ENCODE measurements at places on chromosomes 13 and 19.
A peak's percentile ranks its signal among the peaks of the same experiment; 100 is the strongest.

DNA sequence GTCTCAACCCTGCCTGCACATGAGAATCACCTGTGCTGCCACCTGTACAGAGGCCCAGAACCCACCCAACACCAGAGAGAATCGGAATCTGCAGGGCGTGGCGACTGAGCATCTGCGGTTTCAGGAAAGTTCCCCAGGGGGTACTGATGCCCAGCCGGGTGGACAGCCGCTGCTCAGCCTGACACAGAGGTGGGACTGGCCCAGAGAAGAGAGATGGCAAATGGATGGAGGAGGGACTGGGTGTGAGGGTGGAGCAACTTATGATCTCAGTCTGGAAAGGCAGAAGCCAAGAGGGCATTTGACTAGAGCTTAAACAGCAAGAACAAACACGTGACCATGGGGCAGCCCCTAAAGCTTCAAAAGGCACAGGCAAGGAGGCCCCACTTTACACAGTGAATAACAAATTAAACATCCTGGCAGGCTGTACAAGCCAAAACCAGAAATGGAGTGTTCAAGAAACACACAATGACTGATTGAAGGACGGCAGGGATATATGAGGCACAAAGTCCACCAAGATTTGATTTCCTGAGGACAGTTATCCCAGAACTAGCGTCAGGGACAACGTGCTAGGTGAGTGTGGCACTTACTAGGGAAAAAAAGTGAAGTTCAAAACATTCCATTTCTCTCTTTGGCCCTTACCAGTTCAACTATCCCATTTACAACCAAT is 3.1 kb downstream of the RANBP3 start:
- DNase-seq: no peak

- DNase-seq: no peak
Observed at GRCh38 chr19:41868120-41868988, 8.3 kb downstream of the RPS19 start.

- DNase-seq: no peak
Observed at GRCh38 chr13:76836311-76836710, 49.9 kb downstream of the KCTD12 start.

GRCh38 chr19:29337029-29337428 is 124.1 kb upstream of the UQCRFS1 start:
- DNase-seq: no peak

GRCh38 chr13:24502533-24503378 is 9.8 kb downstream of the PARP4 start:
- no peak for DNase-seq

GRCh38 chr13:73464758-73465616 is 406.2 kb downstream of the KLF5 start:
- DNase-seq: no peak

DNA sequence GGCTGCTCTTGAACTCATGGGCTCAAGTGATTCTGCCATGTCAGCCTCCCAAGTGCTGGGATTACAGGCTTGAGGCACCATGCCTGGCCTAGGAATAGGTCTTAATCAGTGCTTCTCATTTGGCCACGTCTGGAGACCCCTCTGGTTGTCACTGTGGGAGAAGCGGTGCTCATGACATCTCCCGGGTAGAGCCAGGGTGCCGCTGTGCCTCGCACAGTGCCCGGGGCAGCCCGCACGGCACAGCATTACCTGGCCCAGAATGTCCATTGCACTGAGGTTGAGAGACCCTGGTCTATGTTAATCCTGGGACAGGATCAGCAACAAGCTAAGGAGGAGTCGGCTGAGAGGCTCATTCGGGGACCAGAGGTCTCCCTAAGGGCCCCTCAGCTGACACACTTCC is 160.8 kb downstream of the EFNB2 start:
- DNase-seq: no peak

DNA sequence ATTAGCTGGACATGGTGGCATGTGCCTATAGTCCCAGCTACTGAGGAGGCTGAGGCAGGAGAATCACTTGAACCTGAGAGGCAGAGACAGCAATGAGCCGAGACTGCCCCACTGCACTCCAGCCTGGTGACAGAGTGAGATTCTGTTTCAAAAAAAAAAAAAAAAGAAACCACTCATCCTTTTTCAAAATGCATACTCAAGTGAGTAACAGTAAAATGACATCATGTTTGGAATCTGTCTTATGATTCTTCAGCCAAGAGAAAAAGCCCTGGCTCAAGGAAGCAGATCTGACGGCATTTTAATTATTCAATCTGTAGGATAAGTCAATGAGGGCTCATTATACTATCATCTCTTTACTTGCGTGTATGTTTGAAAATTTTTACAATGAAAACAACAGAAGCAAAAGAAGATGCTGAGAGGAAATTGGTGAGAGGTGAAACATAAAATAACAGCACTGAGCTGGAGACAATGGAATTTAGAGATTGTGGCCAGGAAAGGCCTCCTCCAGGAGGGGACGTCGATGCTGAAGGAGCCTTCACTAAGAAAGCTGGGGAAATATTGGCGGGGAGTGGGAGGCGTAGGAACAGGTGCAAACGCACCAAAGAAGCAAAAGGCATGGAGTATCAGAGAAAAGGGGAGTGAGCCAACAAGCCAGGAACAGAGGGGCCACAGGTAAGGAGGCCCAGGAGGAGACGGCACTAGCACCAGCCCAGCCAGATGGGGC is 12.9 kb upstream of the CCNE1 start:
- no peak for DNase-seq

DNA sequence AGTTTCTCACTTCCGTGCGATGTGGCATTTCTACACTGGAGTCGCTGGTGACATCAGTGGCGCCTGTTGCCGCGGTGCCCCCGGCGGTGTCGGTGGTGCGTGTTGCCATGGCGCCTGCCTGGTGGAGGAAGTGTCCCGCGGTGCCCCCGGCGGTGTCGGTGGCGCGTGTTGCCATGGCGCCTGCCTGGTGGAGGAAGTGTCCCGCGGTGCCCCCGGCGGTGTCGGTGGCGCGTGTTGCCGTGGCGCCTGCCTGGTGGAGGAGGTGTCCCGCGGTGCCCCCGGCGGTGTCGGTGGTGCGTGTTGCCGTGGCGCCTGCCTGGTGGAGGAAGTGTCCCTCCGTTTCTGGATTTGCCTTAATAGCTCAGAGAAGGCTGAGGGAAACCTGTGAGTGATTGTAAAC is 127.6 kb downstream of the KDM4B start:
- DNase-seq: no peak

- no peak for DNase-seq
Observed at GRCh38 chr19:46886546-46887239, 25.9 kb downstream of the ARHGAP35 start.

DNA sequence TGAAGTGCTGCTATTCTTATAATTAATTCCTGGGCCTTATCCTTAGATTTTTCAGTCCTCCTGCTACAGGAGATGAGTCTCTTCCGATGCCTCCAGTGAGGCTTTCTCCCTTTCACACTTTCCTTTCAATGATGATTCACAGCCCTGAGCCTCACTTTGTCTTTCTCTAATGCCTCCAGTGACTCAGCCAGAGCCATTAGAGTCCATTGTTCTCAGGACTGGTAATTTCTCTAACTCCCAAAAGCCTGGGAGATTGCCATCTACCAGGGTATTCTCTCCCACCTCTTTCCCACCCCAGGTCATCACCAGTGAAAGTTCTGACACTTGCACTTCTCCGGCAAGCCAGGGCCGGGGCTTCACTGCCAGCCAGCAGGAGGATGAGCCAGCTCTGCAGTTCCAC is 49.6 kb upstream of the ARGLU1 start:
- no peak for DNase-seq

DNA sequence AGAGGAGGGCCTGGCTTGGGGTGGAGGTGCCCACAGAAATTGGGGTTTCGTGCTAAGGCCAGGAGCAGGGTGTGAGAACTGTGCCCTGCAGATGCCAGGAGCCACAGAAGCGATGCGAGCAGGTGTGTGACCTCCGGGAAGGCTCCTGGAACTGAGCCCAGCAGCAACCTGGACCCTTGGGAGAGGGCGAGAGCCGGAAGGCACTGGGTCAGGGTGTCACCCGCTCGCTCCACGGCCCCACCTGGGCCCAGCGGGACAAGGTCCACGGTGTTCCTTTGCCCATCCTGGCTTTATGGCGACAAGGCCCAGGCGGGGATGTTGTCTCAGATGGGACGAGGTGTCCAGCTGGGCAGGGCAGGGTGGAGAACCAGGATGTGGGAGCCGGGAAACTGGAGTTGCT is 4.2 kb downstream of the MISP start:
- DNase-seq: no peak

- peak; percentile 70 for DNase-seq
Observed at GRCh38 chr19:56507446-56508289, at the start of gene ZNF471. TSS of gene ZNF471 (plus strand) at chr19:56507855. CDS start at chr19:56511572, 3,717 bp downstream.

- DNase-seq: no peak
Observed at GRCh38 chr13:93953841-93954240, 525.6 kb downstream of the DCT start.

DNA sequence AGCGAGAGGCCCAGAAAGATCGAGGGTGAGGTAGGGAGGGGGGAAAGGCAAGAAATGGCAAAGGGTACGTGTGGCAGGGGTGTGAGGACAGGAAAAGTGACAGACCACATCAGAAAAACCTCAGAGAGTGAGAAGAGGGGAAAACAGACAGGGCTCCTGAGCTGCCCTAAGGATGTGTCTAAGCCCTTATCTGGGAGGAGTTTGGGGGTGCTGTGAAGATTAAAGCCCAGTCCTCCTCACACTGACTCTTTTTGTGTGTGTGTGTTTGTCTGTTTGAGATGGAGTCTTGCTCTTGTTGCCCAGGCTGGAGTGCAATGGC is 703 bp upstream of the PTH2 start:
- DNase-seq: no peak

GRCh38 chr19:19559931-19560330 is 21.9 kb downstream of the CILP2 start:
- no peak for DNase-seq

DNA sequence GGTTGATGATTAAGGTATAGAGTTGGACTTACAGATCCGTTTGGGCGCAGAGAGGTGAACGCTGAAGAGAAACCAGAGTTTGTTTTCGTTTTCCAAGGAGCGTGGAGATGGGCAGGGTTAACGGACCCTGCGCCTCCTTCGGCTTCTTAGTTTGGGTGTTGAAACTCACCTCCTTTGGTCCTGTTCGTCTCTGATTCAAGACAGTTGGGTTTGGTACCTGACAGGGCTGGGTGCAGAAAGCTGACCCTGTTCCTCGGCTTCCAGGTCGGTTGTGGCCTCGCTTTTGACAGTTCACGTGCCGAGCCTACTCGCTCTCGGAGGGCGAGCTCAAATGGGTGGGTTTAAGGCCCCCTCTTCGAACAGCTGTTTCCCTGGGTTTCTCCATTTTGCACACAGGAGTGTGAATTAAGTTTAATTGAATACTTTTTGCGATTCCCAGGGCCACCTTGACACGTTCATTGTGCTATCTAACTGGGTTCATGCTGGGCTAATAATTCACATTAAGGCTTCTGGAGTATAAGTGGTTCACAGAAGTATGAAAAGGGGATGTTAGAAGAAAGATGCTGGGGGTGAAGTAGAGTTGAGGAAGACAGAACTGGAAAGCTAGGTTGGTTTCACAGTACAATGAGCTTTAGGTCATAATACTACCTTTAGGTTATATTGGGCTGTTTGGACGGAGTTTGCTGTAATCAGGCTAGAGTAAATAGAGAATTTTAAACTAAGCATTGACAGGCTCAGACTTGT is 638 bp downstream of the USPL1 start:
- DNase-seq: no peak

GRCh38 chr19:35978832-35979365 is 16.1 kb upstream of the SDHAF1 start:
- DNase-seq: no peak

GRCh38 chr13:107834281-107834680 is 381.1 kb downstream of the LIG4 start:
- no peak for DNase-seq

GRCh38 chr19:11191273-11191755 is 6.0 kb downstream of the KANK2 start:
- DNase-seq: no peak

- no peak for DNase-seq
Observed at GRCh38 chr13:29688193-29688592, 92.7 kb upstream of the SLC7A1 start.

DNA sequence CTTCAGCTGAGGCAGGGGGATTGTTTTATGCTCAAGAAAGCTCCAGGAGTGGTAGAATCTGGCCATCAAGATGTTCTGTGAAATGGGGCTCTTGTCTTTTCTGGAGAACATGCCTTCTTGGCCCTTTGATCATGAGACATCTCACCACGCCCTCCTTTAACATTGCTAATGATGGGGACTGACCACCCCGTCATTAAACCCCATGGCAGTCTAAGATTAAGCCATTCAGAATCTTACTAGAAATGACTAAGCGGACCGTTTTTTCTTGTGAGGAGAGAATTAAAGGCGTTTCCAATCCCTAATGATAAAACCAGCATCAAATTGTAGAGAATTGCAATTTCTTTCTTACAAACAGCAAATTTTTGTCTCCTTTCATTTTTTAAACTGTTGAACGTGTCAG is 89.4 kb downstream of the COL4A2 start:
- no peak for DNase-seq

GRCh38 chr19:44476559-44477408 is 23.5 kb downstream of the ZNF180 start:
- no peak for DNase-seq

- DNase-seq: no peak
Observed at GRCh38 chr13:57787058-57787791, 155.7 kb downstream of the PCDH17 start.

GRCh38 chr13:33362986-33363727 is 77.6 kb upstream of the STARD13 start:
- DNase-seq: no peak

DNA sequence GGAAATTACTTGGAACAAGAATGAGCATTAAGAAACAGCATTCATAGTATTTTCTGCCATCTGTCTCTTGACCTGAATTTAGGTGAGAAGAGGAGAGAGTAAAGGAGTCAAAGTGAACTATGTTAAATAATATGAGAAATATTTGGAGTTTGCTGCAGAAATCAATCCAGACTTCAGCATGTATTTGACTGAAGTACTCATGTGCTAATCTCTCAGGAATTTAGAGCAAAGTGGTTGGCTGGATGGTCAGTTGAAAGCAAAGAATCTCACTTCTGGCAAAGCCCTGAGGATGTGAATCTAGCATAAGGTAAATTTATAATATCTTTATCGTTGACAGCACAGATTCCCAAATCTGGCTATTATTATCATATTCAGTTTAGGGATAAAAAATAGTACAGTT is 394.3 kb downstream of the PCDH17 start:
- DNase-seq: no peak

- DNase-seq: no peak
Observed at GRCh38 chr13:37094099-37094498, 11.4 kb downstream of the CSNK1A1L start.

GRCh38 chr19:48512504-48513288 is 1.1 kb upstream of the LMTK3 start:
- DNase-seq: no peak

GRCh38 chr13:46615888-46616531 is 63.0 kb downstream of the LRCH1 start:
- no peak for DNase-seq

Data from stimulated activated CD4-positive, alpha-beta T cell treated with anti-CD3 and anti-CD28 coated beads, Interleukin-12 subunit alpha, Interleukin-12 subunit beta, amount 100 ng/mL, for 24 hours (primary cell).